ENCODE measurements at places on chromosomes 13 and 19.
A peak's percentile ranks its signal among the peaks of the same experiment; 100 is the strongest.

DNA sequence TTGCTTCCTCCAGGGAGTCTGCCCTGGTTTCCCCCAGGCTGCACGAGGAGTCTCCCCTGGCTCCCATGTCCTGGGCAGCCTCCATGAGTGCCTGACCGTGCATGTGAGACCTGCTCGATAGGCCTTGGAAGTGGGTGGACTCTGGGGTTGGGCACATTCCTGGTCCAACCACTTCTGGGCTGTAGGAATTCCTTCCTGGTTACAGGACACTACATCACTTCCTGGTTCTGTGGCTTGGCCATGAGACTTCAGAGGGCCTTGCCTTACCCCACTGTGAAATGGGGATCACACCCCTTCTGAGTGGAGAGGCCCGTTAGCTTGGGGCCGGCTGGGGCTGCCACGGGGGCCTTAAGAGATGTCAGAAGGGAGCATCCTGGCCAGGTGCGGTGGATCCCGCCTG lies 4.0 kb upstream of the ZNF628 start:
- DNase-seq: no peak

- DNase-seq: no peak
These were observed 2.5 kb upstream of the NR2F6 start for GRCh38 chr19:17248011-17248776.

- DNase-seq: no peak
These were observed 45.1 kb downstream of the EPSTI1 start for GRCh38 chr13:42946927-42947326.

DNA sequence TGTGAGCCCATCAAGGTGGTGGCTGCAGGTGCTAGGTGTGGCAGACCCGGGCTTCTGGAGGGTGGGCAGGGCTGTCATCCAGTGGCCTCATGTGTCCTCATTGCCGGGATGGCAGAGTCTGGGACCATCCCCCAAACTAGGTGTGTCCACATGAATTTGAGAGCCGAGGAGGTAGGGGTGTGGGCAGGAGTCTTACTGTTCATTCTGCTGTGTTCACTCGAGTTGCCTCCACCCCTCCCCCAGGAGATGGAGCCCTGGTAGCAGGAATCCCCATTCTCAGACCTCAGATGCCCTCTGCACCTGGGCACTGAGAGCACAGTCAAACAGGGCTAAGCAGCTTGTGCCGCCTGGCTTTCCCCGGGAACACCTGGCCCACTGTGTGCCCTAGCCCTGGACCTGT lies 22.4 kb downstream of the NAXD start:
- DNase-seq: no peak

DNA sequence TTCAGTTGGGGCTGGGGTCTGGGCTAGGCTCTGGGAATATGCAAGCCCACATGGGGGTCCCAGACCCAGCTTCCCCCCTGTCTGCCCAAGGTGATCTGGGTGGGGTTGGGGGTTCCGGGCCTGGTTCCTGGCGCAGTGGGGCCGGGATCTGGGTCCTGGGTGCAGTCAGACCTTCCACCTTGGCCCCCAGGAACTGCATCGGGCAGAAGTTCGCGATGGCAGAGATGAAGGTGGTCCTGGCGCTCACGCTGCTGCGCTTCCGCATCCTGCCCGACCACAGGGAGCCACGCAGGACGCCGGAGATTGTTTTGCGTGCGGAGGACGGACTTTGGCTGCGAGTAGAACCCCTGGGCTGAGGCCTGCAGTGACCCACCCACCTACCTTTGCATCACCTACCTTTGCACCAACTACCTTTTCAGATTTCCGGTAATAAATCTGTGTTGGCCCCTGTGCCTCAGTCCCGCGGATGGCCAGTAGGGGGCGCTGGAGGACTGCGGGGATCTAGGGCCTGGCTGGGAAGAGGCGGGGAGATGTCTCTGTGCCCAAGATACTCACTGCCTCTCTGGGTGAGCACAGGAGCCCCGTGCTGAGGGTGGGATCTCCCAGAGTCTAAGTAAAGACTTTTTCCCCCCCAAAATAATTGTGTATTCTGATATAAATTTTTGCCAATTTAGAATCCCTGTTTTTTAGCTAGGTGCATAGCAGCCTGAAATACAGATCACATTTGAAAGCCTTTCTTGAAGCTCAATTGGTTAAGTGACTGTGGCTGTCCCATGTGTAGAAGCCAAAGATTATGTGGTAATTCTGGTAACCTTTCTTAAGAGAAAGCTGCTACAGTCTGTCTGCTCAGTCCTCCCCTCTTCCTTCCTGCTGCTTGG lies 11.5 kb upstream of the CYP4F3 start:
- peak; percentile 12 for DNase-seq

DNA sequence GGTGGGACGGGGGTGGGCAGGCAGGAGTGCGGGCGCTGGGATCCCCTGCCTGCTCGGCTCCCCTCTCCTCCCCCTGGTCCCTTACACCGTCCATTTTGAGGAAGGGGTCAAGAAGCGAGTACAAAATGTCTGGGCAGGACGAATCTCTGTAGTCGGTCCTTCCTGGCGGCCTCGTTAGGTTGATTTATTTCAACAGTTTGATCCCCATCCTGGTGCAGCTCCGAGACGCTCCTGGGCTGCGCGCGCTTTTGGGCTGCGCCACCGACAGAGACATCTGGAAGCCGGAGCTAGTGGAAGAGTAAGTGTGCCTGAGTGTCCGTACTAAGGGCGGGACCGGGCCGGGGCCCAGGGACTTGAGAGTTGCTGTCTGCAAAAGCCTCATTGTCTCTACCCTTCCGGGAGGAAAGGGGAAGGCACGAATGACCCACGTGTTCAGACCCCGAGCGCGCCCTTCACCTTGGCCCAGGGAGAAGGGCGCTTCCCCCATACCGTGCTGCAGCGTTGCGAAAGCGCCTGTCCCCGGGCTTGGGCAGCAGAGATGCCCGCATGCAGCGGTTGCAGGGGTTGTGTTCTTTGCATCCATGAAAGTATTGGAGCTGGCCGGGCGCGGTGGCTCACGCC lies 1.8 kb downstream of the ZNF114 start:
- DNase-seq: no peak

DNA sequence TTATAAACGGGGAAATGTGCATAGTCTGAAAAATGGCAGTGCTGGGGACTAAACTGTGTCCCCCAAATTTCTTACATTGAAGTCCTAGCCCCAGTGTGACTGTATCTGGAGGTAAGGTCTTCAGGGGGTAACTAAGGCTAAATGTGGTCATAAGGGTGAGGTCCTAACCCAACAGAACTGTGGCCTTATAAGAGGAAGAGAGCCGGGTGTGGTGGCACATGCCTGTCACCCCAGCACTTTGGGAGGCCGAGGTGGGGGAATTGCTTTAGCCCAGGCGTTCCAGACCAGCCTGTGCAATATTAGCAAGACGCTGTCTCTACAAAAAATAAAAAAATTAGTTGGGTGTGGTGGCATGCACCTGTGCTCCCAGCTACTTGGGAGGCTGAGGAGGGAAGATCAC lies 17.8 kb downstream of the PROZ start:
- DNase-seq: no peak

DNA sequence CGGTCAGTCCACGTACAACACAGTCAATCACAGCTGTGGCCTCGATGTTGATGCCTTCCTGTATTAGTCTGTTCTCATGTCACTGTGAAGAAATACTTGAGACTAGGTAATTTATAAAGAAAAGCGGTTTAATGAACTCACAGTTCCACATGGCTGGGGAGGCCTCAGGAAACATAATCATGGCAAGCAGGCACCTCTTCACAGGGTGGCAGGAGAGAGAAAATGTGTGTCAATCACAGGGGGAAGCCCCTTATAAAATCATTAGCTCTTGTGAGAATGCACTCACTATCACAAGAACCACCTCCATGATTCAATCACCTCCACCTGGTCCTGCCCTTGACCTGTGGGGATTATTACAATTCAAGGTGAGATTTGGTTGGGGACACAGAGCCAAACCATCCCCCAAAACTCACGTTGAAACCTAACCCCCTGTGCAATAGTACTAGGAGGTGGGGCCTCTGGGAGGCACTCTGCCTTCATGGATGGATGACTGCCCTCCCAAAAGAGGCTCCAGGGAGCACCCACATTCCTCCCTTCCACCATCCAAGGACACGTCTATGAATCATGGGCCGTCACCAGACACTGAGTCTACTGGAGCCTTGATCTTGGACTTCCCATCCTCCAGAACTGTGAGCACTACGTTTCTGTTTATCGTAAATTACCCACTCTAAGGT lies 2.3 kb upstream of the PROZ start:
- DNase-seq: no peak

Measured in GM12864 (cell line).